Forelimb muscle (tissue), 1 donor: ENCODE measurements at places on chromosomes 4 and X.

- no peak for DNase-seq
Measured at GRCh38 chr4:42151568-42152506, 618 bp downstream of the BEND4 start.

- DNase-seq, result no peak
Measured at GRCh38 chrX:151743651-151744470, 9.3 kb downstream of the CNGA2 start.

GRCh38 chrX:40843643-40844042, 108.3 kb upstream of the MED14 start:
- no peak for DNase-seq

GRCh38 chr4:151012820-151013219, 2.3 kb downstream of the LRBA start:
- no peak for DNase-seq

- DNase-seq, result no peak
Measured at GRCh38 chr4:152634110-152634760, 45.6 kb downstream of the TMEM154 start.

- DNase-seq, result no peak
Measured at GRCh38 chrX:41337140-41337539, 3.2 kb downstream of the DDX3X start.

- DNase-seq, result no peak
Measured at GRCh38 chr4:3440979-3441500, 728 bp upstream of the HGFAC start.
